A549 treated with ZK216348 at 1 μM for 4 hours (cell line): ENCODE measurements at places on chromosomes 11 and 22. TPM values are rescaled to one million over a fixed set of nuclear protein-coding genes. Genes with fewer than 3 reads are reported as not detected.

MYBPC3 gene
- 0.06 to 0.09 TPM (median 0.07 TPM) in 5 replicates for total RNA-seq

PNPLA5 gene
- total RNA-seq = not detected in 5 replicates

USH1C gene
- 0.87 to 1.6 TPM (median 1.3 TPM) in 5 replicates for total RNA-seq

SCN4B gene
- total RNA-seq = 0.05 to 0.09 TPM in 2 of 5 replicates, not detected in the others

INS gene
- total RNA-seq = not detected in 5 replicates

CDC45 gene
- 22.2 to 27.0 TPM (median 24.4 TPM) in 5 replicates for total RNA-seq

RTN4R gene
- 5.4 to 14.5 TPM (median 13.8 TPM) in 5 replicates for total RNA-seq

CHRM1 gene
- total RNA-seq = 0.05 TPM in 1 of 5 replicates, not detected in the others

NXPE4 gene
- not detected in 5 replicates for total RNA-seq

EIF4ENIF1 gene
- 12.7 to 18.6 TPM (median 15.0 TPM) in 5 replicates for total RNA-seq
